ENCODE measurements at places on chromosomes 2 and 18.

DNA sequence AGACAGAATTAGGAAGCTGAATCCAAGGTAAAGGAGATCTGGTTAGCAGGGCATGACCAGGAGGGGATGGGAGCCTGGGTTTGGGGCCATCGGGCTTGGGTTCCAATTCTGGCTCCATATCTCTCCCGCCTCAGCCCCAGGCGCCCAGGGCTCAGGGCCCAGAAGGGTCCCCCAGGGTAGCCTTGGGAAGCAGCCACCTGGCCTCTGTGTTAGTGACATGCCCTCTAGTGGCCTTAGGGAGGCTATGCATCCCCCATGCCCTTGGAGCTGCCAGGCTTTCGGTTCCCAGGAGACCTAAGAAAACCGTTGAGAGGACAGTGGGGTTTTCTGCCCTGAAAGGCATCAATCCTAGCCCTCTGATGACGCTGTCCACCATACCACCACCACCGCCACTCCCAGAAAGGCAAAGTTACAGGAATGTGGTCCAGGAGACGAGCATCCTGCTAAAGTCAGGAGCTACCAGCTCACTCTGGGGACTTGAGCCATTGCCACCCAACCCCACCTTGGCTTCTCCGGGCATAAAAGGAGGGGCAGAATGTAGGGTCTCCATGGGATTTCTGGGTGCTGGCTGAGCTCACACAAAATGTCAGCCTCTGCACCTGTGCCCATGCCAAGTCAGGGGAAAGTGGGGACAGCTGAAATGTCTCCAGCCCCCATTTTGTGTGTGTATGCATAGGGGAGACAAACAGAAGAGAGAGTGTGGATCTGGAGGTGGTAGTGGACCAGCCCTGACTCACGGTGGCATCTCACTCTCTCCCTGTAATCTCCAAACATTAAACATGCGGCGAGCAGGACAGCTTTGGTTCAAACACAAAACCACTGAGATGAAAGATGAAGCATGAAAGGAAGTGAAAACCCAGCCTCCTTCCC lies 56.5 kb downstream of the EMX1 start:
- peak; percentile 30 for DNase-seq

DNA sequence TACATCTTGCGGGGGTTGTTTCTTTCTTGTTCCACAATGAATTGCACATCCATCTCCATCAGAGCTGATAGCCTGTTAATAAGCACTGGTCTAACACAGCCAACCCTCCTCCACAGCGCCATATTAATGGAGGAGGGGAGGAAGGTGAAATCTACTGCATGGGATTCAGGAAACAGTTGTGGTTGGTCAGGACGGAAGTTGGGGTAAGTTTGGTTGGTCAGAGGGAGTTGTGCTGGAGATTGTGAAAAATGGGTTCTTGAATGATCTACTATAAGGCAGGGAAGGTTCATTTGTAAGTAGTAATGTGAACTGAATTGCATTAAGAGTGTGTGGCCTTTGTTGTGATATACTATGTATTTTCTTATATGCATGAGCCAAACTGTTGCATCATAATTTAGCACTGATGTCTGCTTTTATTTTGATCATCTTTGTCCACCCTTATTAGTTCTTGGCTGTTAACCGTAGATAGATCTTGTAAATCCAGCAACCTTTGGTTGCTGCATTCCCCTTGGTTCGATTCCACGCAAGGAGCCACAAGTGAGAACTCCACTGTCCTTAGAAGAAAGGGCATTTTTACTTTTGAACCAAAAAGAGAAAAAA lies 150.6 kb upstream of the MAPRE2 start:
- DNase-seq: no peak

DNA sequence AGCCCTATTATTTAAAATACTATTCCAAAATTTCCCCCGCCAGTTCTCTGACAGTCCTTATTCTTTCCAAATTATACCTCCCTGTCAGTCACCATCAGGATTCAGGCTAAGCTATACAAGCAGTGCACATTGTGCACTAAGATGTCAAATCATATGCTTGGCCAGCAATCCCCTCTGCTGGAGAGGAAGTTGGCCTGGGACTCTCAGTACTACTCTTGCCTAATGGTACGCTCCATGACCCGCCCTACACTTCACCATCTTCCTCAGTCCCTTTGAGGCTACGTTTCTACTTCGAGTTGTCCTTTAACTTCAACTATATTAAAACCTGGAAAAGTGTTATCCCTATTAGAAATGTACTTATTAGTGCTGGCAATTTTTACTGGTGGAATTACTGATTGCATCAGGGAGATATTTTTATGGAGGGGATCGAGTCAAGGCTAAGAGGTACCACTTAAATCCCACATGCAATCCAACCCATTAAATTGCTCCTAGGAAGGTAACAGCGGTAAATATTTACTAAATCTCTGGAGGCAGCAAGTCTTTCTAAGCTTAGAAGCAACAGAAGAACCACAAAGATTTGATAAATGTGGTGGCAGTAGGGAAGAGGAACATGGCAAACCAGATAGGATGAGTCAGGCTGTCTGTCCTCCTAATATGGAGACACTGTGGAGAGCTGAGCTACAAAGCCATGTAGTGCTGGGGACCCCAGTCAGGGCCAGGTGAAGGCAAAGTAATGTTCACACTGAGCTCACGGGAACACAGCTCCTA lies 2.7 kb downstream of the USP40 start:
- no peak for DNase-seq

DNA sequence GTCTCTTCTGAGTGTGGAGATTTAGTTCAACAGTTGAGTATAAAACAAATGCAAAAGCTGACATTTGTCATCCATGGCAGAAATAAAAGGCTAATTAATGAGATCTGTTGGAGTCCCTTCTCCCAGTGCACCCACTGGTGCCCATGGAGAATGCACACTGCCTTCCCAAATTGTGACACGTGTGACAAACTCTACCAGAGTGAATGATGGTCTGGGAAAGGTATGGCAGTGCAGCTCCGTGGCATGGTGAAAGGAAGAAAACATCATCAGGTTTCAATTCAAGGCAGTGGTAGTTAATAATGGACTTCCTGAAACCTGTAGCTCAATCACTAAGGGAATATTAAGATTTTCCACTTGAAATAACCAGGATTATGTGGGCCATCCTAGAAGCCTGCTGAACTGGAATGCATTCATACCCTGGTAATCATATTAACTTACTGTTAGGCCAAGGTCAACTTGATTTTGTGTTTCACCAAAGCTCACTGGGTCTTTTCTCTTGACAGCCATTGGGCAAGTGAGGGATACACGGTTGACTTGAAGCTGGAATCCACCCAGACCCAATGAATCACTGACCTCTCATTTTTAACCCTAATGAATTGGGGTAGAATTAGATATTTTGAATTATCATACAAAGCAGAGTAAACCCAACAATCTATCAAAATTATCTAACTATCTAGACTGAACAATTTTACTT lies 167.6 kb downstream of the AFF3 start:
- DNase-seq: no peak

- no peak for DNase-seq
Observed at GRCh38 chr2:231361701-231362554, 33.6 kb upstream of the B3GNT7 start.
